ENCODE measurements at places on chromosomes 3 and 15. TPM values are rescaled to one million over a fixed set of nuclear protein-coding genes. Genes with fewer than 3 reads are reported as not detected.

Gene GASK1A
- 1.2 TPM for total RNA-seq

Gene LSMEM2
- not detected for total RNA-seq

Gene IMPDH2
- total RNA-seq, result 337 TPM

Gene CAMK1
- total RNA-seq, result 45.3 TPM

Gene NR2E3
- total RNA-seq, result not detected

Gene LOXL1
- total RNA-seq, result 112 TPM

Gene WDR82
- total RNA-seq, result 40.9 TPM

Gene SH3GL3
- not detected for total RNA-seq

Gene ATG3
- total RNA-seq, result 83.4 TPM

Gene SAMMSON
- total RNA-seq, result not detected

Gene SLC2A2
- total RNA-seq, result not detected

Gene GCSAM
- not detected for total RNA-seq

Gene PP2D1
- total RNA-seq, result not detected

Gene FGD5
- total RNA-seq, result under 0.01 TPM

Gene KCNAB1
- total RNA-seq, result not detected

Gene LYZL4
- not detected for total RNA-seq

Gene CHAC1
- total RNA-seq, result 79.5 TPM

Gene SPESP1
- 3.7 TPM for total RNA-seq

Gene CFAP161
- total RNA-seq, result not detected

Gene SIAH2
- total RNA-seq, result 30.9 TPM

Gene CERS3
- total RNA-seq, result not detected

Gene ADAMTS7
- 5.0 TPM for total RNA-seq

Gene CLDN1
- total RNA-seq, result 0.59 TPM

Gene CKMT1A
- not detected for total RNA-seq

Gene GRAMD1C
- total RNA-seq, result 4.6 TPM

Gene RLBP1
- not detected for total RNA-seq
